Stimulated activated CD4-positive, alpha-beta T cell treated with anti-CD3 and anti-CD28 coated beads, Interleukin-1b, Interleukin-23, amount 100 ng/mL, for 1 hour (primary cell): ENCODE measurements at places on chromosomes 4 and X.

GRCh38 chrX:118152721-118153120 is 36.1 kb upstream of the KLHL13 start:
- DNase-seq: no peak

DNA sequence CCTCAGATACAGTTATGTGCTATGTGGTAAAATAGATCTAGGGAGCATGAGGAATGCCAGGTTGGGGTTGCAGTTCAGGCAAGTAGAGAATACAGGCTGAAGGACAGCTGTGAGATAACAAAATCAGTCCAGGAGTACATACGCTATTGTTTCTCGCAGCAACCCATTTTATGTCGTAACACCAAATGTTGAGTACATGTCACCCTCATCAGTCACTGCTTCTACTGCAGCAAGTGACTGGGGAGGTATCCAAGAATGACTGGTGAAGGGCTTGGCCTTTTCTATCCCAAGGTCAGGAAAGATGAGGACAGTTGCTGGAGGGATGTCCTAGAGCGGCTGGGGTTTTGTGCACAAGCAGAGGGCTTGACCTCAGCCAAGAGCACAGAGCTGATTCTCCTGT is 172.1 kb downstream of the CBR4 start:
- no peak for DNase-seq

DNA sequence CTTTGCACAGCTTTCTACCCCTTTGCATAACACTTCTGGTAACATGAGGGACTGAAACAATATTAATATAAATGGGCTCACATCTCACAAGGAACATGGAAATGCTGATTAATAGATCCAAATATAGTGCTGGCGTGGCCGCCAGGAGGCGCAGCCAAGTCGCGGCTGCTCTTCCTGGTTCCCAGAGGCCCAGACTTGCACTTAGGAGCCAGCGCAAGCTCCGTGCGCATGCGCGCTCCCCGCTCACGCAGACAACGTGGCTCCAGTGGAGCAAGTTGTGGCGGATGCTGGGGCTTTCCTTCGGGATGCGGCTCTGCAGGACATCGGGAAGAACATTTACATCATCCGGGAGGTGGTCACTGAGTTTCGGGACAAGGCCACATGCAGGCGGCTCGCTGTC is 318.3 kb upstream of the SLC7A11 start:
- no peak for DNase-seq

- DNase-seq: no peak
Measured at GRCh38 chr4:116925900-116926457, 159.4 kb downstream of the TRAM1L1 start.

GRCh38 chr4:67468830-67469229 is 76.5 kb downstream of the CENPC start:
- no peak for DNase-seq

GRCh38 chr4:119728692-119729593 is 100.3 kb upstream of the PDE5A start:
- DNase-seq: no peak

DNA sequence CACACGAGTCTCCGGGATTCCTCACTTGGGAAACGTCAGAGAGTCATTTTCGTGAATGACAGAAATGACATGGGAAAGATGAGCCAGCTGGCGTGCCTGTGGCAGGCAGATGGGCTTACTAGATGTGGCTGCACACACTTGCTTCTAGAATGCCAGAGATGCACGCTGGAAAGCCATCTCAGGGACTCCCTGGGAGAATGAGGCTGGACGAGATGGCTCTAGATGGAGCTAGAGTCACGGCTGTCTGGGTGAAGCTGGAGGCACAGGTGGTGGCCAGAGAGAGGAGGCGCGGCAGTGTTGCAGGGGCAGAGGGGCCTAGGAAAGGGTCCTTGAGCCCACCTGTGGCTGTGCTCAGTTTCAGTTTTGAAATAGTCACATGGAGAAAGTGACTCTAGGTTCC is 26.0 kb downstream of the TKTL1 start:
- DNase-seq: no peak

DNA sequence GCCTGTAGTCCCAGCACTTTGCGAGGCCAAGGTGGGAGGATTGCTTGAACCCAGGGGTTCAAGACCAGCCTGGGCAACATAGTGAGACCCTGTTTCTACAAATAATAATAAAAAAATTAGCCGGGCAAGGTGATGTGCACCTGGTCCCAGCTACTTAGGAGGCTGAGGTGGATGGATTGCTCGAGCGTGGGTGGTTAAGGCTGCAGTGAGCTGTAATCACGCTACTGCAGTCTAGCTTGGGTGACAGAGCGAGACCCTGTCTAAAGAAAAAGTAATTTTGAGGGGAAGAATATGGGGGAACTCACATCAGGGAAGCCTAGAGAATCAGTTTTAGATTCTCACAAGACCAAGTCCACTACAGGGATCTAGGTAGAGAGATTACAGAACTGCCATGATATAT is 28.9 kb upstream of the LCORL start:
- DNase-seq: no peak

- no peak for DNase-seq
Measured at GRCh38 chr4:26509681-26510333, 19.5 kb upstream of the CCKAR start.

- DNase-seq: no peak
Measured at GRCh38 chr4:101528526-101528925, 181.2 kb upstream of the PPP3CA start.

DNA sequence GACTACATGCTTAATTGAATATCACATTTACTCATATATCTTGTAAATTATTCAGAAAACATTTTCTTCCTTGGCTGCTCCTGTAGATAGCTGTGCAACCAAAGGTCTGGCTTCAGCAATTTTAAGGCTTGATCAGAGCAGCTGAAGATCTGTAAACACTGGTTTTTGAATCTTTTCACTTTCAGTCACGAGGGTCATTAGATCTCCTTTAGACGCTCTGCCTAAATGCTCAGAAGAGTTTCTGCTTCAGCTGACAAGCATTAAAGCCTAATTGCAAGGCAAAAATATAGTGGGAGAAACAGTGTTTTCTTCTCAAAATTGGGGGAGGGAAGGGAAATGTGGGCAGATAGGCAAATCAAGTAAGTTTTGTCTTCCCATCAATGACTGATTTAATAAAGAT is 25.7 kb downstream of the TRPC5 start:
- DNase-seq: no peak

DNA sequence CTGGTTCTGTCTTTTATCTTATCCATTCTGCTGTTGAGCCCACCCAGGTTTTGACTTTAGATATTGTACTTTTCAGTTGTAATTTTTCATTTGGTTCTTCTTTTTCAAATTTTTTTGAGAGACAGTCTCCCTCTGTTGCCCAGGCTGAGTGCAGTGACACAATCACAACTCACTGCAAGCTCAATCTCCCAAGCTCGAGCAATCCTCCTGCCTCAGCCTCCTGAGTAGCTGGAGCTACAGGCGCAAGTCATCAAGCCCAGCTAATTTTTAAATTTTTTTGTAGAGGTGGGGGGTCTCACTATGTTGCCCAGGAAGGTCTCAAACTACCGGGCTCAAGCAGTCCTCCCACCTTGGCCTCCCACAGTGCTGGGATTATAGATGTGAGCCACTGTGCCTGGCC is 25.7 kb downstream of the LETM1 start:
- DNase-seq: no peak

- DNase-seq: no peak
Measured at GRCh38 chrX:103918571-103919269, 43.7 kb upstream of the TMSB15B start.

- no peak for DNase-seq
Measured at GRCh38 chr4:78938474-78938867, 767 bp downstream of the PAQR3 start.

DNA sequence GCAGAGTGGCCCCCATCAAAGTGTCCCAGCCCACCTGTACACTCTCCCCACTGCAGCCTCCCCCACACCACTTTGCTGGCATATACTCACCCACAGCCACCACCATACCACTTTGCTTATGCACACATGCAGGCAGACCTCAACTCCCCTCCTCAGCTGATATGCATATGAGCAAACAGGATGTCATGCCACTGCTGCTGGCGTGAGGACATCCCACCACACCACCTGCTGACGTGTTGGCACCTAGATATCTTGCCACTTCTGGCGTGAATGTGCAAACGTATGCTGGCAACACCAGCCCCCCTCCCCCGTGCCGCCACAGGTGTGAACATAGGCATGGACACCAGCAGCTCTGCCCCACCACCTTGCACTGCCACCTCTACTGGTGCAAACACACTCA is 22.4 kb upstream of the MAGEA8 start:
- no peak for DNase-seq

DNA sequence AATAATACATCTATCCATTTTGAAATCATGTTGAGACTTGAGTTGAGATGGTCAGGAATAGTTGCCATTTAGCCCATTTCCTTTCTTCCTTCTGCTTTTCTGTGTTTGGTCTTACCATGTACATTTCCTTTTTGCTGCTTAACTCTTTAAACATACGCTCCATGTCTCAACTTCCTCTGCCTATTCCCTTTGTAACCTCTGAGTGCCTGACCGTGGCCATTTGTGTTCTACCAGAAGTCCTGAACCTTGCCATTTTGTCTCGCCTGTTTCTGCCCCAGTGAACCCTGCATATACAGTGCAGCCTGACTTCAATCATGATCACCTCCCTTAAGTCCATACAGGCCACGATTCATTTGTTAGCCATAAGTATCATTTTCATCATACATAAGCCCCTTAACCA is 169.0 kb downstream of the RAPGEF2 start:
- no peak for DNase-seq

DNA sequence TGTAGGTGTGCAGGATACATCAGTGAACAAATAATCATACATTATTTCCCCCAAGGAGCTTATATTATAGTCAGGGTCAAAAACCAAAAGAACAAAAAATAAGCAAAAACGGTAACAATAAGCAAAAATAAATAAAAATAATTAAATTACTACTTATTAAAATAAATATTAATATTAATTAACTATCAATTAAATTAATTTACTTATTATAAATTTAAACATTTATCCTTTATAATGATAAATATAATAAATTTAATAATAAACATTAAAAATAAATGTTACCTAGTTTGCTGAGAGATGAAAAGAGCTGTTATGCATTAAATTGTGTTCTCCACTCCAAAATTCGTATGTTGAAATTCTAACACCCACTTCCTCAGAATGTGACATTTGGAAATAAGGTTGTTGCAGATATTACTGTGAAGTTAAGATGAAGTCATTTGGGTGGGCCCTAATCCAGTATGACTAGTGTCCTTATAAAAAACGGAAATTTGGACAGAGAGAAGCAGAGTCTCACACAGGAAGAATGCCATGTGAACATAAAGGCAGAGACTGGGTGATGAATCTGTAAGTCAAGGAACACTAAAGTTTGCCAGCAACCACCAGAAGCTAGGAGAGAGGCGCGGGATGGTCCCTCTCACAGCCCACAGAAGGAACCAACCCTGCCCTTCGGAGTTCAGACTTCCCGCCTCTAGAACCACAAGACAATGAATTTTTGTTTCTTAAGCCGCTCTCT is 67.2 kb upstream of the IBSP start:
- DNase-seq: no peak

GRCh38 chr4:53059871-53060270 is 197.8 kb downstream of the RASL11B start:
- DNase-seq: no peak

- no peak for DNase-seq
Measured at GRCh38 chrX:9866633-9867032, 80.4 kb downstream of the SHROOM2 start.

- no peak for DNase-seq
Measured at GRCh38 chr4:55604996-55605395, 13.0 kb upstream of the PDCL2 start.

DNA sequence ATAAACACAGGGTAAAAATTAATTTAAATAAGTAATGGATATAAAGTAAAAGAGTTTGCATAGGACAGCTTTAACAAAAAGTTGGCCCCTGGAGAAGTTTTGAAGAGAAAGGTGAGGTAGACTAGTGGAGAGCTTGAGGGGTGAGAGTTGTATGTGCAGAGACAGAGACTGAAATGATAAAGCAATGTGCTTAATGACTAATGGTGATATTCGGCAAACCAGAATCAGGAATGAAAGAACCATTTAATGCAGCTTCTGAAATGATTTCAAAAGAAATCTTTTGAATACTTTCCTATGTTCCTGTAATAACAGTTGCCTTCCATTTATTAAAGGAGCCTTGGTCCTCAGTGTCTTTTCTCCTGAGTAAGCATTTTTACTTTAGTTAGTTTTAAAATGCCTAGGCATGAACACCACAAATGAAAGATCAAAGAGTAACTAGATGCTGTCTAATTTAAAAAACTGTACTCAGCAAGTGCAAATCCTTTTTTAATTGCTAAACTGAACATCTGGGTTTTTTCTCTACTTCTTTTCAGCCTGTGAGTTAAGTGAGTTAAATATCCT is 28.5 kb downstream of the CAMK2D start:
- no peak for DNase-seq

GRCh38 chr4:118224243-118224829 is 128.5 kb downstream of the PRSS12 start:
- no peak for DNase-seq

DNA sequence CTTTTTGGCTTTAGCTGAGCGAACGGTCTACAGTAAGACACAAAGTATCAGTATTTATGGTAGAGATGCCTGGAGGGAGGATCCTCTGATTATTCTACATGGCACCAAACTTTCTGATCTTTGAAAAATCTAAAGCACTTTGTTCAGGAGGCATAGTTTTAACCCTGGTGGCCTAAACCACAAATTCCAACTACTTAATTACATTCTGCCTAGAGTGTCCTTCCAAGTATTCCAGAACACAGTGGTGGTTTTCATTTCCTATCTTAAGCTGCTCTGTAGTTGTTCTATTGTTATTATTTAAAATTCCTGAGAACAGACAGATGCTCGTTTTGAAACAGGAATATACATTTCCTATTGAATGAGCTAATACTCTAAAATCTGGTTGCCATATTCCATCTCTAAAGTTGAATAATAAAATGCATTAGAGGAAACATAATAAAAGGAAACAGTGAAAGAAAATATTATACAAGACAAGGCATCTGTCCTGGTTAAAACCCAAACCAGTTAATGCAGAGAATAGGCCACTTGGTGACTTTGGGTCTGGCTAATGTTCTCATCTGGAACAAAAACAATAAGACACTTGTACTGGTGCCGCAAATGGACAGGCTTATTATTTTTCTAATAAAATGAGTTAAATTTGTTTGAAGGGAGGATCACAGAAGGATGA is 657.4 kb downstream of the SPRY1 start:
- no peak for DNase-seq

DNA sequence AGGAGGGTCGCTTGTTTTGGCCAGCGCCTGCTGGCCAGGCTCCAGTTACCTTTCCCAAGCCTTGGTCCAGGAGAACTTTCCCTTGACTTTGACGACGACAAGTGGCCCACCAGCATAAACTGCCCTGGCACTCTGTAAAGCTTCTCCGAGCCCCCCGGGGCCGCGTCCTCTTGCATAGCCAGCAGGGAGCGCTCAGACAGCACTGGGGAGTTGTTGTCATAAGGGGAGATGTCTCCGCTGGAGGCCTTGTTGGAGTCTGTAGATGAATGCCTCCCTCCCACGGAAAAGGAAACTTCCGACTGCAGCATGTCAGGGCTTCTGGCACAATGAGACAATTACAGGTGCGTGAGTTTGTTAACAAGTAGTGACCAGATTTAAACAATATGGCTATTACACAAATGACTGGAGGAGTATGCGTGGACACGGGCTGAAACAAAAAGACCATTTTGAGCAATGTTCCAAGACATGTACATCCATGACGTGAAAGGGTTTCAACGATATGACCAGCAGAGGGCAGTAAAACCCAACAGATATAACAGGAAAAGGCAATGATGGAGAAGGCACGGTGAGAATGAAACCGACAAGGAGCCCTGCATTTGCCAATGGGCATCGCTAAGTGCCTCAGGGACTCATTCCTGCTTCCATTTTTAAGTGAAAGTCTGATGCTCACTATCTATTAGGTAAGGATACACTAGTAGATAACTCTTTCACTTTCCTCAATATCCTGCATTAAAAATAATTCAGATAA is 33.0 kb downstream of the HCCS start:
- no peak for DNase-seq

GRCh38 chrX:150683536-150684146 is 9.6 kb upstream of the MTMR1 start:
- no peak for DNase-seq
